ENCODE measurements at places on chromosomes 1 and 21. TPM values are rescaled to one million over a fixed set of nuclear protein-coding genes. Genes with fewer than 3 reads are reported as not detected.

DNA sequence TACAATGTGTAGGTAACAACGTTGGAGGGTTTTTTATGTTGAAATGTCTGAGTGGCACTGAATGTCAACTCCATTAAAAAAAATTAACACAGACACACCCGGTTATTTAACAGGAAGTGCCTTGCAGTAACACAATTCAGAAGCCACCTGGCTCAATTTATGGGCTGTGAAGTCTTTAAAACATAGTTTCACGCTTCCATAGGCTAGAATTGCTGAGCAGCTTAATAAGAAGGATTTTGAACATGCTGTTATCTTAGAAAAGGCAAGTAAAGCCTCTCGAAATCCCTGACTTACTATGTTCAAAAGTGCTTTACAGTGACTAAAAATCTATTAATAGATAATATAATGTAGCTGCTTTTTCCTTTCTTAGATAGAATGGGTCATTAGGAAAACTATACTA is 19.7 kb downstream of the SRSF4 start:
- DNase-seq = no peak

CPTP gene
- polyA plus RNA-seq = 9.1 TPM

DDX20 gene
- polyA plus RNA-seq = 24.9 TPM

DNA sequence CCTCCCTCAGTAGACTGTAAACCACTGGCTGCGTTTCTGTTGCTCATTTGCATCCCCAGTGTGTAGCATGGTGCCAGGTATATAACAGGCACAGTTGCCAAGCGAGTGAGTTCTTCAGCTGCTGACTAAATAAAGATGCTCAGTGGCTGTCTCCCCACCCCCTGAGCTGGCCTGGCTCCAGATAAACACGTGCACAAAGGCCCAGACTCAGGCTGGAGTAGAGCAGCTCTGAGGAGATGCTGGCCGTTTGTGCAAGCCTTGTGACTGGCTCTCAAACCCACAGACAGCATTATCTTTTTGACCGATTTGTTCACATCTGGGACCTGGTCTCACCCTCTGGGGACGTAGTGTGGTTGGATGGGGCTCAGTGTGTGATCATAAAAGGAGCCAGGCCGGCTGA is 7.1 kb downstream of the CHRNB2 start:
- no peak for DNase-seq

DNA sequence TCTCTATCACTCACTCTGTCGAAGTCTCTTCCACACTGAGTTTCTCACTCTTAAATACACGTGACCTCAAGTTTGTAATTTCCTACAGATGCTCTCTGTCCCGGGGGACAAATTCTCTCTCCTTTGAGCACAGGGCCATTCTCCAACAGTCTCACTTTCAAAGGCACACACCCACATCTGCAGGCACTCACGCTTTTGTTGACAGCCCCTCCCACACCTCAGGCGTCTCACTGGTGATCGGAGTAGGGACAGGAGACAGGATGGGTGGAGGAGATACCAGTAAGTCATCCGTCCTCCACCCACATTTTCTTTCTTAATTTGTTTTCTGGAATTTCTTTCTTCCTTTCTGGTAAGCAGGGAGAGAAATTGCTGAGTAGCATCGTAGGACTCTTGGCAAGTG is 40.6 kb upstream of the GREM2 start:
- no peak for DNase-seq

DNA sequence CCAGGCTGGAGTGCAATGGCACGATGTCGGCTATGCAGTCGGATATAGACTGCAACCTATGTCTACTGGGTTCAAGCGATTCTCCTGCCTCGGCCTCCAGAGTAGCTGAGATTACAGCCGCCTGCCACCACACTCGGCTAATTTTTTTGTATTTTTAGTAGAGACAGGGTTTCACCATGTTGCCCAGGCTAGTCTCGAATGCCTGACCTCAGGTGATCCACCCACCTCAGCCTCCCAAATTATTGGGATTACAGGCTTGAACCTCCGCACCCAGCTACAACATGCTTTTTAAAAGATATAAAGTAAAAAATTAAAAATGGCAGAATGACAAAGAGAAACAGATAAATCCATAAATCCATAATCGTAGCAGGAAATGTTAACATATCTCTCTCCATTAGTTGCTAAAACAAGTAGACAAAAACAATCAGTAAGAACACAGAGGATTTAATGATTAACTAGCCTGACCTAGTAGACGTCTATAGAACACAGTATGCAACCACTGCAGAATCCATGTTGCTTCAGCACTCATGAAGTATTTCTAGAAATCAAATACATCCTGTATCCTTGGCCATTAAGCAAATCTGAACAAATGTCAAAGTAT is 59.9 kb upstream of the SPOCD1 start:
- DNase-seq = no peak

DNA sequence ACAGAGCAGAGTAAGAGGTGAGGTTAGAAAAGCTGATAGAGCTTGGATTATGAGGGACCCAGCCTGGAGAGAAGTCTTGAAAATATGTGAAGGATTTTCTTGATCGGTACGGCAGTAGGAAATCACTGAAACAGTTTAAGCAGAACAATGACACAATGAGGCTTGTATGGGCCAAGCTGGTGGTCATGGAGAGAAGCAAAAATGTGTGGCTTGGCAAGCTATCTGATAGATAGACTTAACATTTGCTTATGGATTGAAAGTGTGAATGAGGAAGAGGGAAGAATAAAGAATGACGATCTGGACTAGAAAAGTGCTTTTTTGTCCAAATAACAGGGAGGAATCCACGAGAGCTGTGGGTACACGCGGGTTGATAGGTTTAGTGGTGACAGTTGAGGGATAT is 15.4 kb upstream of the XPR1 start:
- DNase-seq = no peak

GRCh38 chr1:224735159-224735558 is 119.0 kb downstream of the CNIH3 start:
- no peak for DNase-seq

CD247 gene
- 0.92 TPM for polyA plus RNA-seq

ABCD3 gene
- 67.7 TPM for polyA plus RNA-seq

TM2D1 gene
- 73.6 TPM for polyA plus RNA-seq

DNA sequence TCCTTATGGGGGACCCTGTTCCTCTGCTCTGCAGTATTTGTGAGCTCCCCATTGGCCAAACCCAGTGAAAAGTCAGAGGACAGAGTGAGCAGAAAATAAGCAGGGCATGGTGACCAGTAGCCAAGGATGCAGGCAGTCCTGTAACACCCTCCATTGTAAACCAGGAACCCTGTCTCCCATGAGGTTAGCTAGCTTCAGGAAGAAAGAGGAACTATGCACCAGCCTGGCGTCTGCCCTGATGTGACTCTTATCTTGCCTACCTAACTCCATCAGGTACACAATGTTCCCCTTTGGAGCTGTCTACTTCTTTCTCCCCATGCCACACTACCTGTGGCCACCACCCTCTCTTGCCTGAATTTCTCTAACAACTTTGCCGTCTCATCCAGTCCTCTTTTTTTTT is 119.2 kb downstream of the LRIG2 start:
- DNase-seq = no peak

- DNase-seq = no peak
Measured at GRCh38 chr1:109654519-109654918, 1.4 kb upstream of the GSTM4 start.

DNA sequence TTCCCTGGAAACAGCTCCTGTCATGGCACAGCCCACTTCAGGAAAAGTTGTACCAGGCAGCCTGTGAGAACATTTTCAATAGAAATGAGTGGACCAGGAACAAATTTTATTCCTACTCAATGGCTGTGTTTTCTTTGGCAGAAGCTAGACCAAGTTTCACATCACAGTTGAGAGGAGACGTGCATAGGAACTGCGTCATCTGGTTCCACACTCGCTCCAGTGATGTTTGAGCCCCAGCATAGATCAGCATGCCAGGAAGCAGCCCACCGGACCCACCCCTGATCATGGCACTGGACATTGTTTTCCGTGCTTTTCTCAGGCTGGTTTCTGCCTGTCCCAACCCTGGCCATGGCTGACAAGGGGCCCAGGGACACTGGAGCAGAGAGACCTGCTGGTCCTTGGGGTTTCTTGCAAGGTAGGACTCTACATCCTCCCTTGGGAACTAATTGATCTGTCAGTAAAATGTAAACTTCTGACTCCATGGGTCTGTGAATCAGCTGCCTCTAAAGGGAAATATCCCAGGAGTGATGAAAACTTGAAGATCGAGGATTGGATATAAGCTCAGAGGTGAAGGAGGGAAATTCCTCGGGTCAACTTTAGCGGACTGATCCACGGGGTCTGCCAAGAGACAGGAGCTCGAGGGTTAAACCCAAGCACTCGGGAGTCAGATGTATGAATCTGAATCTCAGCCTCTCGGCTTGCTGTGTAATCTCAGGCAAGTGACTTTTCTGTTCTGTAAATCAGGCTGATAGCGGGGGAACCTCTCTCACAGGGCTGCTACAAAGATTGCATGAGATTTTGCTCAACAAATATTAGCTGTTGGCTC is 35.7 kb downstream of the NEK2 start:
- DNase-seq = no peak

SEC16B gene
- polyA plus RNA-seq = 4.7 TPM

DNA sequence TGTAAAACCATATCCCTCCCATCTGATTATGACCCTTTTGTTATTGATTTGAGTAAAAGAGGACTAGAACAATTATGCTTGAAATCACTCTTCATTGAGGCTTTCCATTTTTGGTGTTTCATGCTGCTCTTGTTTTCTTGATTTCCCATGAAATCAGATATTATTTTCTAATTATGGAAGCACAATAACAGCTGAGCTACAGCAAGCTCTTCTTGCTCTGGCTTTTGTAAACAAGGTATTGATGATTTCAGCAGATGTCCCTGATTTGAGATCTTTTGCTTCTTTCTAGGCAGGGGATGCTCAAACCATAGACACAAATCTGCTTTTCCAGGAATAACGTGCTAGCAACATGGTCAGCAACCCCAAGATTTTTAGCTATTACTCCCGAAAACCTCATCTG is 607.8 kb downstream of the NCAM2 start:
- DNase-seq = no peak

- DNase-seq = no peak
Measured at GRCh38 chr1:89295187-89295586, 22.5 kb upstream of the GBP5 start.

SPATC1L gene
- 11.2 TPM for polyA plus RNA-seq

GRCh38 chr1:97820470-97821188 is 100.2 kb downstream of the DPYD start:
- peak; percentile 16 for DNase-seq

LCE1F gene
- polyA plus RNA-seq = not detected

DNA sequence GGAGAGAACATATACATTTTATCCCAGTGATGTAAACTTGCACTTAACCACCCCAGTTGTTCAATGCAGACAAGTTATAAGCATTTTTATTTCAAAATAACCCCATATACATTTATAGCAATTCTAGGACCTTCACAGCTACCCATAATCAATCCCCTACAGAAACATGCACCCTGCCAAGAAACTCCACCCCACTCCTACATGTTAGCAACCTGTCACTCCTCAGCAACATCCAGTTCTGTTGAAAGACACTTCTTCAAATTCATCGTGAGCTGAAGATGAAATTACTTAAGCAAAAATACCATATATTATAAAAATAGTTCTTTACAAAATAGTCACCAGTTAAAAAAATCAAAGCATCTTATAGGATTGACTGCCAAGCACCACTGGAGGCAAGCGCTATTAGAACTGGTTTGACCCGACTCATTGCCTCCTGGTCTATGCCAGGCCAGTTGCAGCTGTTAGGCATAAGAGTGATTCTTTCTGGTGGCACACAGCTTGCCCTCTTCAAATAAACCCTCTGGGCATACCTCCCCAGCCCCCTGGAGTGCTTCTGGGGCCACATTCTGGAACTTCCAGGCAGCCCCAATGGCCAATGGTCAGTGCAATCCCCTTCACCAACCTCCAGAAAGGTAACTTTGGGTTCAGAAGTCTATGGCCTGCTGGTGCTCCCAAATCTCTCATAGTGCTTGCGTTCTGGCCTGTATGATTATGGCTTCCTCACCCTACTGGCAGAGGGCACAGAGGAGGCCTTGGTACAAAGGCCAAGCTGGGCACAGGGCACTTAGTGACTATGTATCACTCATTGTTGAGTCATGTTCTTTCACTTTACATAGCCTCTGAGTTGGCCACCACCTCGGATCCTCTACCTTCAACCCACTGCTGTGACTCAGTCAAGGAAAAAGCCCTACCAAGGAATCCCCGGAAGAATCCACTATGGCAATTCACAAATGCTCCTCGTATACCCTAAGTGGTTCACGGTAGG is 72.2 kb upstream of the RALGPS2 start:
- DNase-seq = no peak
